Vagina (tissue), 2 donors: ENCODE measurements at places on chromosomes 4 and X. TPM values are rescaled to one million over a fixed set of nuclear protein-coding genes. Genes with fewer than 3 reads are reported as not detected.

GRCh38 chr4:30860978-30861377, 140.8 kb downstream of the PCDH7 start:
- DNase-seq: no peak

DNA sequence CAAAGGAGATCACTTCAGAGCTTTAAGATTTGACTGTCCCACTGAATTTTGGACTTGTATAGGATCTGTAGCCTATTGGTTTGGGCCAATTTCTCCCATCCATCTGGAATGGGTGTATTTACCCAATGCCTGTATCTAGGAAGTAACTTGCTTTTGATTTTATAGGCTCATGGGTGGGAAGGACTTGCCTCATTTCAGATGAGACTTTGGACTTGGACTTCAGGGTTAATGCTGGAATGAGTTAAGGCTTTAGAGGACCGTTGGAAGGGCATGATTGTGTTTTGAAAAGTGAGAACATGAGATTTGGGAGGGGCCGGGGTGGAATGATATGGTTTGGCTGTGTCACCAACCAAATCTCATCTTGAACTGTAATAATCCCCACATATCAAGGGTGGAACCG, 73.8 kb downstream of the ZNF518B start:
- DNase-seq: no peak

- no peak for DNase-seq
Measured at GRCh38 chr4:20323991-20324390, 72.3 kb downstream of the SLIT2 start.

- DNase-seq: no peak
Measured at GRCh38 chr4:176601124-176601523, 191.6 kb downstream of the VEGFC start.

- DNase-seq: no peak
Measured at GRCh38 chr4:28811025-28811424, 1909.1 kb upstream of the PCDH7 start.

CCDC120 gene
- 8.6 TPM for total RNA-seq

DNA sequence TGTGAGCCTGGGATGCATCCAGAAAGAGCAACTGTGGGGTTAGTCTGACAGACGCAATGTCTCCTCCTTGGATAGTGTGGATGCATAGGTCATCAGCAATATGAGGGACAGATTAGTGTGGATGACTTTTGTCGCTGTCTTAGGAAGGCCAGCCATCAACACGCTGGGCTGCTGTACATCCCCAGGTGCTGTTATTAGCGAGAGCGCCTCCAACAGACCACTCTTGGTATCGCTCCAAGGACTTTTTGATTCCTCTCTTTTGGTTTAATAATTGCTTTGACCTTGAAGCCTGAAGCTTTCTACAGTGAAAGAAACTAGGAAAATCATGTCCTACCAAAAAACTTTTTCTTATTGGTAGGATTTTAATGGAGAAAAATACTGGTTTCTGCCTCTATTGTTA, 76.7 kb downstream of the TMEM131L start:
- DNase-seq: no peak

DNA sequence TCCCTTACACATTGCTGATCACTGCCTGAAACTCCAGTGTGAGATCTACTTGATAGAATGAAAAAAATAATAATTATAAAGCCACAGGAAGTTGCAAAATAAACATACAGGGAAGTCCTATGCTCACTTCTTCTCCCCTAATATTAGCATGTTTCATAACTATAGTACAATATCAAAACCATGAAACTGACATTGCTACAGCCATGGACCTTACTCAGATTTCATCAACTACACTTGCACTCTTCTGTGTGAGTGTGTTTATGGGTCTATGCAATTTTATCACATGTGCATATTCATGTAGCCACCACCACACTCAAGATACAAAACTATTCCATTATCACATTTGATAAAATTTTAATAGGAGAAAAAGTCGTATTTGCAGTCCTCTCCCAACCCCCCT, 57.3 kb downstream of the SPINK2 start:
- DNase-seq: no peak

GPRASP2 gene
- total RNA-seq: 10.8 TPM

PNMA5 gene
- total RNA-seq: not detected

DNA sequence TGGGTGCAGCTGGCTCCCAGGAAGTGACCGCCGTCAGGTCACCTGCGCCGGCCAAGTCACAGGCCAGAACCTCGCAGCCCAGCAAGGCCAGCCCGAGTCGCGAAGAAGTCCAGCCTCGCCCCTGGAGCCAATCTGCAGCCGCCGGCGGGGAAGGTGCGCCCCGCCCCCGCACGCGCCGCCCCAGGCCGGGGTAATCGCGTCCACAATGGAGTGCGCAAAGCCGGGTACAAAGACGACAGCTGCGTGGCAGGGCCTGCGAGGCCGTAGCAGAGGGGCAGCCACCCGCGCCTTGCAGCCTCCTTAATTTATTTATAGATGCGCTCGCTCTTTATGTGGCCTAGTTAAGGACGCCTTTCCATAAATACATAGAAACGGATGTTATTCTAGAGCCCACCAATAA, 139.4 kb upstream of the CPEB2 start:
- no peak for DNase-seq

CLTRN gene
- total RNA-seq: not detected
